CD4-positive, alpha-beta T cell treated with Interleukin-4 for 4 hours (primary cell): ENCODE measurements at places on chromosomes 1 and 21.
A peak's percentile ranks its signal among the peaks of the same experiment; 100 is the strongest.

DNA sequence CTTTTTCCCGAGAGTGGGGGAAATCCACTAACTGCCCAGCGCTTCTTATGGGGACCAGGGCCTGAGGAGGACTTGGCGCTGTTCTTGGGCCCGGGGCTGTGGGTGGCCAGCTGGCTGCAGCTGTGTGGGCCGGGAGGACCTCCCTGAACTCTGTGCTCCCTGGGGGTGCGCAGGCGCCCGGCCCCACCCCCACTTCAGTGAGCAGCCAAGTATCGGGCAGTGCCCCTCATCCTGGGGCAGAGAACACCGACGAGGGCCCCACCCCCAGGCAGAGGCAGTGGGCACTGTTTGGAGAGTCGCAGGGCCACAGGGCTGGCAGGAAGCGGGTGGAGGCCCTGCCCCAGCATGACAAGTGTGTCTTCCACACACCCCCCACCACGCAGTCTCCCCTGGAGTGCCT, 32.5 kb upstream of the SLC19A1 start:
- no peak for DNase-seq

- DNase-seq, result peak; percentile 0
Measured at GRCh38 chr1:23019863-23020625, 776 bp downstream of the KDM1A start.

GRCh38 chr1:186878356-186878755, 49.6 kb downstream of the PLA2G4A start:
- DNase-seq, result no peak

DNA sequence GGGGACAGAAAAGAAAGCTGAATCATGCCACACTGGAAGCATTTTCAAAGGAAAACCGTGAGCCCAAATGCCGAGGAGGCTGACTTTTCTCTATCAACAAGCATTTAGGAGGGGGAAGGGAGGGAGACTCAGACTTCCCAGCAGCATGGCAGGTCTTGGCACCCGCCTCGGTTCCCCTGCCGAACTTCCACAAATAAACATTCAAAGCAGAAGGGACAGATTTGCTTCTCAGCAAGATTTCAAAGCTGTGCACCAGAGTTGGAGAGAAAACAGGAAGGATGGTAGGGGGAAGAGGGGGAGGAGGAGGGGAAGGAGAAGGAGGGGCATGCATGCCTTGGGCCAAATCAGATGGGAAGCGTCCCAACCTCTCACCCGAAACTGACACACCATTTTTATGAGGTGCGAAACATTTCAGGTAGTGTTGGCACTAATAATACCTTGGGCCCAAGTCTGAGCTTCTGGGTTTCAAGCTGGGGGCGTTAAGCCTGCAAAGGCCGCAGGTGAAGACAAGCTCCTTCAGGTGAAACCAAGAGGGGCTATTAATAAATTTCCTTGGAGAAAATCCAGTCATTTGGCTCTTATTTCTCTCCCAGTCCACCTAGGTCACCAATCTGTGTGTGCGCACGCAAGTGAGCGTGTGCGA, 26.4 kb downstream of the ABCA4 start:
- no peak for DNase-seq

- no peak for DNase-seq
Measured at GRCh38 chr1:204434116-204434755, 22.6 kb upstream of the PPP1R15B start.

- no peak for DNase-seq
Measured at GRCh38 chr1:111461765-111462164, 12.0 kb upstream of the C1orf162 start.

DNA sequence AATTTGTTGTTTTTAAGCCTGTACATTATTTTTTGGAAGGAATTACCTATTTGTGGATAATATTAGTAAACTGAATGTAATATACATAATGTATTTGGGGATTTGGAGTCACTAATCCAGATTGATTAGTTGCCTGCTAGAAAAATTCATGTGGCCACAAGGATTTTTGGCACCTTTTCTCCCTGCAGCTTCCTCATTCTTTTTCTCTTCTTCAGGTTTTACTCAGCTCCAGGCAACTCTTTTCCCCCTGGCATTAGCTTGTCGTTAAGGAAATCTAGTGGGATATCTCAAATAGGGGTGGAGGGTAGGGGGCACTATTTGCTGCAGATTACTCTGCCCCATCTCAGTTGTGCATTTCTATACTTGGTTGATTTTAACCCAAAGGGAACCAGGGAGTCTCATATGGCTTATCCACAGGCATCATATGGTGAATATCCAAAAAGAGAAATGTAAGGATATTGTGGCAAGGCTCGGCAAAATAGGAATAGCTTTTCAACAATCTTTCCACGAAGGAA, 203.1 kb downstream of the NFIA start:
- DNase-seq, result no peak

- no peak for DNase-seq
Measured at GRCh38 chr1:230821346-230821745, 47.0 kb downstream of the C1orf198 start.

GRCh38 chr1:219566951-219567947, 45.7 kb downstream of the ZC3H11B start:
- no peak for DNase-seq

DNA sequence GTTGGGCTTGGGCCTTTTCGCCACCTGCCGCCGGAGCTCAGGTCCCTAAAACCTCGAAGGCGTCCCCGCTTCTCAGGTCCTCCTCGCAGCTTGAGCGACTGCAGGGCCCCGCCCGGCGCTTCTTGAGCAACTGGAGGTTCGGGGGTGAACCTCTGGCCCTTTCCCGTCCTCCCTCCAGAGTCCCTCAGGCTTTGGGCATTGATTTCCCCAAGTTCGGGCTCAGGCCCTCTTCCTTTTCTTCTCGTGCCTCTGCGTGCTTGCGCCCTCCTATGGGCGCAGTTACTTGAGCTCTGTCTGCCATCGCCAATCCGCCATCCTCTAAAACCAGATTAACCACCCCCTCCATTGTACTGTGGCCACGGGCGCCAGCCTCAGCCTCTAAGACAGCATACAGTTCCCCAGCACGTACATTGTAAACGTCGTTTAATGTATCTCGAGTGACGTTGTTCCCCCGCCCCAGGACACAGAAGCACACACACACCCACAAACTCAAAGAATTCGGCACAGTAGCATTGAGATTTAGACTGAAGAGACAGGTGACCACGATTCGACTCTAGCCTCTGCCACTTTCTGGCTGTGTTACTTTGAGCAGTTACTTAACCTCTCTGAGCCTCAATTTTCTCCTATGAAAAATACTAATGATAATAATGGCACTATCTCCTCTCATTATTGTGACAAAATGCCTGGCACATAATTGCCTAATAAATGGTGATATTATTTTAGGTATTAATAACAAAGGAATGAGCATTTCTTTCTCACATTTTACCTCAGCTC, 22.6 kb downstream of the BTG2 start:
- DNase-seq, result peak; percentile 81

DNA sequence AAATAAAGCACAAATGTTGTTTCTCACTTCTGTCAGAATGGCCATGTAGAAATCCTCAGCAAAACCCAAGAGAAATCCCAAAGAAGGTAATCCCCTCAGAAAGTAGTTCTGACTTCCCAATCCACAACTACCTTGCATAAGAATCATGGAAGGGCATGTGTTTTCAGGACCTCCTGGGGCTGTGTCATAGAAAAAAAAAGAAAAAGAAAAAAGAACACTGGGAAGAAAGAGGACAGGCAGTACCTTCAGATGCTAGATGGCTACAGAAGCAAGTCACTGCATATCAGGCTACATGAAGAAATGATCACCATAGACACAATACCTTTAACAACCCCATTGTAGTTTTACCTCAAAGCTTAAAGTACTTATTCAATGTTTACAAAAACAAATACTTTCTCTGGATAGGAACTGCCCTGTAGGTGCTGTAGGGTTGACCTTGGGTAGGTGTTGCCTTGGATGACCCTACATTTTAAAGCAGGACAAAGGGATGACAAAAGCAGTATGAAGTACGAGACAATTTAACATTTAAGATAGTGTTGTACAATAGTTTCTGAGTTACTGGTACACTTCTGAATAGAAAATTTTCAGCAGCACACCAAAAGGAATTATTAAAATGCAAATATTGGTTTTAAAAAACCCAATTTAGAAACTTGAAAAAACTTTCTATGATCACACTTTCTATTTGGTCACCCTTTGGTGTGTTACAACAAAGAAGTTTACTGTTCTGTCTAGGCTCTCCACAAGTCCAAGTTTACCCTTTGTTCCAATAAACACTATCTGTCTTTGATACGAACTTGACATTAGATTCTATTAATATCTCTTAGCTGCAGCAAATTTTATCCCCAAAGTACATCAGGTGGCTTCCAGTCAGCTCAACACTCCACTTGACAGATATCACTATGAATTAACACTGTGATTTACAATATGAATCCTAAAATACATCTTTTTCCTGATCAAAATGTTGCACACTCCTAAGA, 5.0 kb downstream of the TRIT1 start:
- no peak for DNase-seq

- DNase-seq, result no peak
Measured at GRCh38 chr1:70361727-70362398, 7.3 kb upstream of the ANKRD13C start.

- DNase-seq, result no peak
Measured at GRCh38 chr1:82329226-82329625, 528.5 kb downstream of the ADGRL2 start.

- no peak for DNase-seq
Measured at GRCh38 chr1:211339631-211340041, 13.0 kb downstream of the TRAF5 start.

DNA sequence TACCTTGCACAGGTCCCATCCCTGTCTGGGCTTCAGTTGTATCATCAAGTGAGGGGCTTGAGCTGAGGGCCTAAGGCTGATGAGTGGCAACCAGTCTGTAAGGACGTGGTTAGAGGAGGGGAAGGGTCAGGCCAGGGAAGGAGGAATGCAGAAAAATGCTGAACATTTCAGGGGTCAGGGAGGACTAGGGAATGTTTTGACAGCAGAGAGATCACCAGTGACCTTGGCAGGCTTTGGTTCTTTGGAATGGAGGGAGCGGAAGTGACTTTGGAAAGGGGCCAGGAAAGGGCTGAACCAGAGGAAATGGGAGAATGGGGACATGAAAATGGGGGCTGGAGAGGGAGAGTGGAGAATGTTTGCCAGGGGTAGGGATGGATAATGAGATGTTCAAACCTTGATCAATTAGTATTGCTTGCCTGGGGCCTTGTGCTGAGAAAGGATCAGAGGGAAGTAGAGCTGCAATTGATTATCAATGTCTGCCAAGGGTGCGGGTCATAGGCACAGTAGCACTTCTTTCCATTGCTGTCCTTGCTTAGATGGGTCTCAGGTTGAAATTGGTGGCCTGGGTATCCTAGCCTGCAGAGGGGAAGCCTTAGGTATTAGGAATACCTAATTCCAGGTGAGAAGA, 7.4 kb downstream of the LDLRAP1 start:
- DNase-seq, result no peak

DNA sequence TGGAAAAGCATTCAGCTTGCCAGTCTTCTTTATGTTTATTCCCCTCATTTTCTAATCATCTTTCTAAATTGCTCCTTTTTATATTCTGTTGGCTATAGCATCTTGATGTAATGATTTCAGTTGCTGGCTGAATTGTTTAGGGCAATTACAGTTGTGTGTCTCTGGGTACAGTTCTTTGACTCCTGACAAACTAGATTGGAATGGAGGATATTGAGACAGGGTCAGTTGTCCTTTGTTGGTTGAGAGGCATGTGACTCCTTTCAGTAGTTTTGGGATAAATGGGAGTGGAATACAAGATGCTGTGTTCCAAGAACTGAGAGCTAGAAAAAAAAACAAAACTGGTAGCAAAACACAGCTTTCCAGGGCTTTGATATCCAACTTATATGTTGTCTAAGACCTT, 1.5 kb downstream of the CENPF start:
- no peak for DNase-seq

DNA sequence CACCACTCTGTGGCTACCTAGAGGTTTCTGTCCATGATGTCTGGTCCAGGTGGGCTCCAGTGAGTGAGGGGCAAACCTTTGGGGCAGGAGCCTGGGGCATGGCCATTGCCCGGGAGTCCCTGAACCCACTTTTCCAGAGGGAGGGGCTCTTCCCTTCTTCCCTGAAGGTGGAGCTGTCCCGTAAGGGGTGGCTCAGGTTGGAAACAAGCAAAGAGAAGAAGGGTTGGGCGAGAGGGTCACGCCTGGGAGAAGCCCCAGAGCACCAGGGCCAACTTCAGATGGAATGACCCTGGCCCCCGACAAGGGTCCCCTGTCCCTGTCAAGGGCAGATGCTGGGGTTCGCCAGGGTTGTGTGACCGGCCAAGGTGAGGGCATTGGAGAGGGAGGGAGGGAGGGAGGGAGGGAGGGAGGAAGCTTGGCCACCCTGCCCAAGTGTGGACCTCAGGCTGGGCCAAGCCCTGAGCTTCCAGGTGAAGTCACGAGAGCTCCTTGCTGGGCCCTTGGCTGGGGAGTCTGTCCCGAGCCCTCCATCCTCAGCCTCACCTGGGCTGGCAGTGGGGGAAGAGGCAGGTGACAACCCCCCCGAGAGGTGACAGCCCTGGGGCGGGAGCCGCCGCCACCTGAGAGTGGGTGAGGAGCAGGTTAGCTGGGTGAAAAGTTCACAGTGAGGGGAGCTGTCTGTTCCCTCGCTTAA, 69.6 kb downstream of the DHRS3 start:
- DNase-seq, result no peak

GRCh38 chr1:54335011-54335754, 71.0 kb downstream of the SSBP3 start:
- DNase-seq, result no peak

- no peak for DNase-seq
Measured at GRCh38 chr1:81044708-81045107, 756.0 kb upstream of the ADGRL2 start.

GRCh38 chr1:4797016-4797410, 142.6 kb downstream of the AJAP1 start:
- DNase-seq, result no peak

DNA sequence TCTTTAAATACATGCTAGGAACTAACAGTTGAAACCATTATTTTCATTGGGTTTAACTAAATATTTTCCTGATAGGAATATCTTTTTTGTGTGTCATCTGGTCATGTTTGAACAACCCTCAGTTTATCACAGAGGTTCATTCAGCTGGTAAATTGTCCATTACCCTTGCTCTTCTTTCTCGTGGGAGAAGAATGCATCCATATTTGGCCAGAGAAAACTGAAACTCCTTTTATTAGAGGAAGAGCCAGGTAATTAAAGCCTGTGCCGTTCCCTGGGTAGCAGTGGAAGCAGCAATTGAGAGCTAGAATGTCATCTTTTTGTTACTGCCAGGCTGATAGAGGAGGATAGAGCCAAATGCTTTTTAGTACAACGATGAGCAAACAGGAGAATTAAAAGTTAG, 587.2 kb upstream of the ZRANB2 start:
- DNase-seq, result no peak
